Activated naive CD4-positive, alpha-beta T cell treated with anti-CD3 and anti-CD28 coated beads for 36 hours (primary cell): ENCODE measurements at places on chromosomes 4 and X. TPM values are rescaled to one million over a fixed set of nuclear protein-coding genes. Genes with fewer than 3 reads are reported as not detected.

The SMIM10L2A gene
- total RNA-seq: 0.40 TPM

DNA sequence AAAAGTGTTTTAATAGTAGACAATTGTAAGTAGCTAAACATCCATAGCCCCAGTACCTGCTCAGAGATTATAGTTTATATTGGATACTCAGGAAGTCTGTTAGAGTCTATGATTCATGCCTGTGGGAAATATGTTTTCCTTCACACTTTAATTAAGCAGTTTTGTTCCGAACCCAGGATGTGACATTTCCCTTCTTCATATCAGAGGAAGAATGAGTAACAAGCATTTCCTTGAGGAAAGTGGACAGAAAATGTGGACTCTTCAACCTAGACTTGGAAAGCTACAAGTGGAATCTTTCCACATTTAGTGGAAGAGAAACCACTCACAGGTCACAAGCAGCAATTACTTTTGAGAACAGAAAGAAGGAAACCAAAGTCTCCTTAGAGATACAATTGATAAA, 419.4 kb downstream of the C4orf33 start:
- DNase-seq: no peak

DNA sequence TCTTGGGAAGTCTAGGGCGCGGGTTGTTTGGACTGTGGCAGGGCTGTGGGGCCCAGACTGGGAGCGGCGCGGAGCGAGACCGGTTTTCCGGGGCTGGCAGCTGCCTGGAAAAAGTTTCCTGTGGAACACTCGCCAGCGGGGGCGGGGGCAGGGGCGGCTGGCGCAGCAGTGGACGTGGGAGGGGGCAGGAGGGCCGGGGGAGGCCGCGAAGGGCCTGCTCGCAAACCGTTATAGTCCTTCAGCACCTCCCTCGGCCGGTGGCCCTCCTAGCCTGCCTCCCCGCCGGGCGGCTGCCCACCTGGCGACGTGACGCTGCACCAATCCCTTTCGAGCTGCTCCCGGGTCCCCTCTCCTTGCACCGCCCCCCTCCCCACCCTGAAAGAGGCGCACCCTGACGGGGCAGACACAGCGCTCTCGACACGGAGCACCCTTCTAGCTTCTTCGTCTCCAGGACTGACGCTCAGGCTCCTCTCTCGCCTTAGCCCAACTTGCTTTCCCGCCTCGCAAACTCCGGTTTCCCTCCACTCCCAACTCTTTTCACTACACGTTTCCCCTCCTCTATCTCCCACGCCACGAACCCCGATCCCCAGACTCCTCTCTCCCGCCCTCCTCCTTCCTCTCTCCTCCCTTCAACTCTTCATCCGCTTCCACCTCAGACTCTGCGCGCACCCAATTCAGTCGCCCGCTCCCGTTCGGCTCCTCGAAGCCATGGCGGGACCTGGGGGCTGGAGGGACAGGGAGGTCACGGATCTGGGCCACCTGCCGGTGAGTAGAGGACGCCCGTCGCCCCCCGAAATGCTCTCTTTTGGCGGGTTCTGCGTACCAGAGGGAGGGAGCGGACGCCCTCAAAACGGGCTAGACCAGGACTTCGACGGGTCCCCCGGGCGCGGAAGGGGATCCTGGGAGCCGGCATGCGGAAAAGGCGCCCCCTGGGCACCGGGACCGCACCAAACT, at the start of gene NRK:
TSS of gene NRK (plus strand) at position 402 of the 954 bp plus-strand sequence. CDS start at position 709, 307 bp downstream.
- DNase-seq: no peak

DNA sequence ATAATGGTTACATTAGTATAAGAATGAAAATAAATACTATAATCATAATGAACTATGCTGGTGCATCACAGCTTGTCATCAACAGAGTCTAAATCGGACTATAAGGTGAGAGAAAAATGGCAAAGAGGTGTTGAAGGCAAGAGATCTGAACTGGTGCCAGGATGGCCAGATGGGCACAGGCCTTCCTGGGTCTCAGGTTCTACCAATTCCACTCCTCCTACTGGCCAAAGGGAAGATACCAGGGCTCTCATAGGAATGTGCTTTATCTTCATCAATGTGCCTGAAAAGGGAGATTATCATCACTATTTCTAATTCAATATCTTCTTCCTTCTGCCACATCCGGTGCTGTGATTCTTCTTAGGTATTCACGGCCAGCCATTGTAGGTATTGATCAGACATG, 107.6 kb downstream of the GASK1B start:
- no peak for DNase-seq

The FAM149A gene
- 0.42 TPM for total RNA-seq

- peak; percentile 53 for DNase-seq
These were observed 670 bp downstream of the PAPSS1 start for GRCh38 chr4:107719207-107719921.

DNA sequence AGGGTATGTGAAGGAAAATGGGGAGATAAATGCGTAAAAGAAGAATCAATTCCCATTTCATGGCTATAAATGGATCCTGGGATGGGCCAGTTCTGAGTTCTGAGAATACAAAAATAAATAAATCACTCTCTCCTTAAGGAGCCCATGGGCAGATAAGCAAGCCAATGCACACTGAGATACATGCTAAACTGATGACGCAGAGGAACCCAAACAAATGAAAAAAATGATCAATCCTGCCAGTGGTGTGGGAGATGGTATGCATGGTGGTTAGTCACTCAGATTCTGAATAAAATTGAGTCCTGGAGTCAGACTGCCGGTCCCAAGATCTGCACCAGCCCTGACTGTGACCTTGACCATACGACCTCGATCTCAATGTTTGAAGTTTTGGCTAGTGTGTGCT, 59.7 kb downstream of the NEIL3 start:
- no peak for DNase-seq

DNA sequence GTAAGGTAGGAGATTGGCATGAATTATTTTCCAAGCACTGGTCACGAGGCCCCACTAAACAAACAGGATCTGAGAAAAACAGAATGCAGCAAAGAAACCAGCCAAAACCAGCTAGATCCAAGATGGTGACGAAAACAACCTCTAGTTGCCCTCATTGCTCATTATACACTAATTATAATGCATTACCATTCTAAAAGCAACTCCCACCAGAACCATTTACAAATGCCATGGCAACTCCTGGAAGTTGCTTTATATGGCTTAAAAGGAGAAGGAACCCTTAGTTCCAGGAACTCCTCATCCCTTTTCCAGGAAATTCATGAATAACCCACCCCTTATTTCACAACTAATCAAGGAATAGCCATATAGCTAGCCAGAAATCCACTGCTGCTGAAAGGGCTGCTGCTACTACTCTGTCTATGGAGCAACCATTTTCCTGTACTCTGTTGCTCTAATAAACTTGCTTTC, 69.3 kb downstream of the ABCB7 start:
- DNase-seq: no peak

DNA sequence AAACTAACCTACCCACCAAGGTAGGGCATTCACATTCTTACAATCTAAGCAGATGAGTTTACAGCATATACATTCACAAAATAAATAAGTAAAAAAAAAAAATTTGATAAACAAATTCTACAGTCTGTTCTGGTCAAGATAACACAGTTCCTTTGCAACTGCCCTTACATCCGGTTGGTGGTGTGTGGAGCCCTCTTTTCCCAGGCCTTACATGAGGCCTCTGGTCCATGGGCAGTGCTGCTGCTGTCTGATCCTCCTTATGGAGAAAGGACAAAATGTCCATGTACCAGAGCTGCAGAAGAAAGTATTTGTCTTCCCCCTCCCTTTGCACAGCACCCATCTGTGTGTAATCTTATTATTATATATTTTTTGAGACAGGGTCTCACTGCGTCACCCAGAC, 2.2 kb upstream of the SEPTIN11 start:
- no peak for DNase-seq

The USP51 gene
- 1.1 TPM for total RNA-seq

- DNase-seq: no peak
These were observed 108.8 kb downstream of the HHIP start for GRCh38 chr4:144754562-144755410.

The FAM156B gene
- total RNA-seq: 12.6 TPM

- no peak for DNase-seq
These were observed 101.9 kb downstream of the CEP135 start for GRCh38 chr4:56050625-56051024.

The STAP1 gene
- 18.9 TPM for total RNA-seq

The ASMT gene
- not detected for total RNA-seq

The SMIM10 gene
- 0.79 TPM for total RNA-seq

DNA sequence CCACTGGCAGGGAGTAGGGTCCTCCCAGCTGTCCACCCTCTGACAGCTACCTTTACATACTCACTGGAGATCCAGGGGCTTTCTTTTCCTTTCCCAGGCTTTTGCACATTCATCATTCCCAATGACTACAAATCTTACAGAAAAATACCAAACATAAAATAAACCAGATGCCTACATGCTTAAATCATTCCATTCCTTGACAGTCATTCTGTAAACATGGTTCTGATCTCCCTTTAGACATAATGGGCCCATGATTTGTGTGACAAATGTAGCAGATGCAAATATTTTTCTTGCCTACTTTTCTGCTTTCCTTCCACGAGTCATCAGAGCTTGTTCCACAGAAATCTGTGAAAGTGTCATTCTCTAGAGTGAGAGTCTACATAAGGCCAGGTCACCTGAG, 207.0 kb downstream of the IDS start:
- no peak for DNase-seq

- no peak for DNase-seq
These were observed at the start of gene RS1 for GRCh38 chrX:18672008-18672407. TSS of gene RS1 (minus strand) at chrX:18672108. CDS start at chrX:18672068, 40 bp downstream.

- no peak for DNase-seq
These were observed 35.0 kb upstream of the CCKAR start for GRCh38 chr4:26525136-26525770.

DNA sequence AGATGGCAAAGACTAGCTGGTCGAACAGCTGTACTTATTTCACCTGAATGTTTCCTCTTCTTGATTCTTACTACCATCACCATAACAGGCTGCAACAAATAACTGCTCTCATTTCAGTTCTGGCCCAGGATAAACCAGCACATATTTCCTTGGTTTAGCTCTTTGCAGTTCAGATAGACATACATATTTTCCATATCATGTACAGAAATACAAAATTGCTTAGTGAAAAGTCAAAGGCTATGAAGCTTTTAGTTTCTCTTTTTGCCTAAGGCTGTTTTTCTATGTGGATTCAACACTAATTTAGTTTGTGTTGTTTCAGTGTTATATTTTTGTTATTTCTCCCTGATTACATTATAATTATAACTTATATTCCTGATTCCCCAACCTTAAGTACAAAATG, 103.6 kb upstream of the BMP3 start:
- no peak for DNase-seq

- no peak for DNase-seq
These were observed 949.5 kb upstream of the PCDH7 start for GRCh38 chr4:29770627-29771026.

GRCh38 chr4:114378305-114378903, 220.2 kb upstream of the UGT8 start:
- DNase-seq: no peak

GRCh38 chrX:97397371-97397770, 513.7 kb downstream of the RPA4 start:
- no peak for DNase-seq

DNA sequence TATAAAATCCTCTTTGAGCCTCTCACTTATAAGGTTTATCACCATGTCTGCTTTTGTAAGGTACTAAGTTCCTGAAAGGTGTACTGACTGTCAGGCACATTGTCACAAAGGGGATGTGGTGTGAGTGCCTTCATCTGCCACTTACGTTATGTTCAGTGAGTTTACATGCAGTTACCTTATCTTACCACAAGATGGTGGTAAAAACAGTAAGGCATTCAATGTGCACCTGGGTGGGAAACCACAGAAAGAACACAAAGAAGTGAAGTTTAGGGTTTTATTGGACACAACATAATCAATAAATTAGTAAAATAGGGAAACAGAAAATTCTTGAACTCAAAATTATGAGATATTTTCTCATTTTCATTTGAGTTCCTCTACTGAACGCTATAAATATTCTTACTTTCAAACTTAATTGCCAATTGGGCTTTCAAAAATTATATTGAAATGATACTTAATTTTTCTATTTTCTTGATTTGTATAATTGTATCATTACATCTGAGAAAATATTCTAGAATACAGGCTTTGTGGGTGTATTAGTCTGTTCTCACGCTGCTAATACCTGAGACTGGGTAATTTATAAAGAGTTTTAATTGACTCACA, 650.8 kb downstream of the PCDH7 start:
- peak; percentile 7 for DNase-seq

GRCh38 chr4:37383579-37384229, 139.2 kb downstream of the NWD2 start:
- DNase-seq: peak; percentile 27

DNA sequence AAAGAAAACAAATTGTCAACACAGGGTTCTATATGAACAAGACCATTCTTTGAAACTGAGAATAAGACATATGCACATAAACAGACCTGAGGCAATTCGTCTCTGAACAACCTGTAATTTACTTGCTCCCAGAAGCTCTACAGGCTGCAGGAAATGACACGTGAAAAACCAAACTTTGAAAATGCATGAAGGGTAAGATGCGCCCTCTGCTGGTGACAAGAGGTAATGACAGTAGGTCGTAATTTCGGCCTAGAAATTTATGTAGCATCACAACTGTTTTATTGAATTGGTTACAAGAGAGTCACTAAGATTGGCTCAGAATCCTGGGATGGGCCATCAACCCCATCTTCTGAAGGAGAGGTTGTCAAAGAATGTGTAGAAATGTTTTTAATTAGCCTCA, 276.5 kb downstream of the PPP4R3C start:
- peak; percentile 36 for DNase-seq

The ERVMER34-1 gene
- total RNA-seq: 0.14 TPM

DNA sequence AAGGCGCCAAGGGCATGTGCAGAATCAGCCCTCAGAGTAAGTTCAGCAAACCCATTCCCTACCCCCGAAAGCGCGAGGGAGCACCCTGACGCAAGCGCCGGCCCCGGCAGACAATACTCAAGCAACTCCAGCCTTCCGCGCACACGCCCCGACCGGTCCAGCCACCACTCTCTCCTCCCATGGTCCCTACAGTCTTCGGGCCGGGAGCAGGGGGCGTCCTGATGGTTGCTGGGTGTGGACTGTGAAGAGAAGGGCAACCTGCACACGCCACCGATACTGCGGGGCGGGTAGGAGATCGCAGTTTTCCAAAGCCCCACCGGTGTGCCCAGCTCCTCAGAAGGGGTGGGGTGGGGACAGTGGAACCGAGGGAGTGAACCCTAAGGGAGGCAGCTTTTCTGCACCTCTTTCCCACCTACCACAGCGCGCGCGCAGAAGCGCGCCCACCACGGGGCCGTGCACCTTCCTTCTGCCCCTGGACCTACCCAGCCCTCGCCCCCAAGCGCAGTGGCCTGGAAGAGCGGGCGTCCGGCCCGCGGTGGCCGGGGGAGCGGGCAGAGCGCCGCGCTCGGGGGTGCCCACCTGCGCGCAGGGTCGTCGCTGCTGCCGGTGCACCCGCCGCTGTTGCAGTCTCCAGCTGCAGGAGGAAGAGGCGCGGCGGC, 650.2 kb upstream of the DIPK2B start:
- DNase-seq: peak; percentile 25
